ENCODE measurements at places on chromosomes 12 and 14.
A peak's percentile ranks its signal among the peaks of the same experiment; 100 is the strongest.

DNA sequence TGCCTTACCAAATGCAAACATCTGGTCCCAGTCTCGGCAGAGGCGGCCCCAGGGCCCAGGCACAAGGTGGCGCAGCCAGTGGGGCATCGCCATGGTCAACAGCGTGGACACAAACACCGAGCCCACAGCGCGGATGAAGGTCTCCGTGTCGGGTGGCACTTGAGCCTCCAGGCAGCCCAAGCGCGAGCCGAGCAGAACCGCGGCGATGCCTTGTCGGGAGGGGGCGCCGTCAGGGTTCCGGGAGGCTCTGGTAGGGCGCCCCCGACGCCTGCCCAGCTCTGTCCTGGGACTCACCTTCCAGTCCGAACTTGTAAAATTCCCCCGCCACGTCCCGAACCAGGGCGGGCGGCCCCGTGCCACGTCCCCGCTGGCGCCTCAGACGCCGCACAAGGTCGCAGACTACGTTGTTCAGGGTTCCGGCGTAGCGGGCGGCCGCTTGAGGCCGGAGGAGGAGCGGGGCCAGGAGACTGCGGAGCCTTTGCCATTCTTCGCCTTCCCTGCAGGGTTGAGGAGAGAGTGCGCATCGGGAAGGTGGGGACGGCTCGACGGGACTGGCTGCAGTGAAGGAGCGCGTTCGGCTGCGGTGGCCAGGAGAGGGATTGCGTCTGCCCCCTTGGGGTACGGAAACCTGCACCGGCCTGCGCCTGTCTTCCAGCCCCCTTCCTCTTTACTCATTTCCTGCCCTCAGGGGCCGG, 1.7 kb downstream of the CYP27B1 start:
- peak; percentile 67 for DNase-seq

DNA sequence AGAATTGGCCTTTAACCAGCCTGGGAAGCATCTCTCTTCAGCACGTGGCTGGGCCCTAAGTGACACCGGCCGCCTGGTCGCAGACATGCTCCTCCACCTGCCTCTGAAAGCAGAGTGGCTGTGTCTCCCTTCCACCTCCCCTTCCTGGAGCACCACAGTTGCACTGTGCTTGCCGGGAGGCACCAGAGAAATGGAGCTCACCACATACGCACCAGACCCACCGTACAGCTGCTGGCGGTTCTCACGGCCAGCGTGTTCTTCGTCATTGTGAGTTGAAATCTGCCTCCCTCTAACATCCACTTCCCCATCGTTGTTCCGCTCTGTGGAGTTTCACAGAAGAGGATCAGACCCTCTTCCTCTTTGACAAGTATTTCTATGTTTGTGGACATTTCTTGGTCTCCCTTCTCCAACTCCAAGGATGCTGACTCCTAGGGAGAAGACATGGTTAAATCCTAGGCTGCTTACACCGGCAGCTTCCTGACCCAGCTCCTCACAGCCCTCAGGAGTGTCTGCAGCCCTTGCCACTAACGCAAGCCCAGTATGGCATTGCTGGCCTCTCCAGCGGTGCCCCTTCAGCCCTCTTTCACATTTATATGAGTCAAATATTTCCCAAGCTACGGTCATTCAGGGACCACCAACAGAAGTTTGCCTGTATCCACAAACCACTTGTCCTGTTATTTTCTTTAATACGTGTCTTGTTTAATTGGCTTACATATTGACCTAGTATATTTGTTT, 11.5 kb upstream of the KRT5 start:
- no peak for DNase-seq

- DNase-seq = peak; percentile 86
These were observed 4.0 kb downstream of the ATG101 start for GRCh38 chr12:52073531-52074381.

DNA sequence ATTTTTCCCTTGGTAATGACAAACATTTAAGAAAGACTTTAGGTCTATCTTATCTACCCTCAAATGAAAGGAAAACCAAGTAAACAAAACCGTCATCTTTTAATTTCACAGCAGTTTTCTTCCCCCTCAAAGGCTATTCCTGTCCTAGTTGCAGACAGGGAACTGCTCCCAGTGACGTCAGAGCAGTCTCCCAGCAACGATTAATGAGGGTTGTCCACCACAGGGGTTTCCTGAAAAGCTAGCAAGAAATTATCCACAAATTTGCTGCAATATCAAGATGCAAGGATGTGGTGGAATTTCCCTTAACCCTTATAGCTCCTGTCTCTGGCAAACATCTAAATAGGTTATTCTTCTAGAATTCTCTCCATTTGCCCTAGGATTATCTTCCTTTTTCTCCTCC, 89.1 kb upstream of the STAC3 start:
- DNase-seq = peak; percentile 14

GRCh38 chr12:75724928-75725312, 213.5 kb upstream of the KRR1 start:
- DNase-seq = peak; percentile 95

- DNase-seq = no peak
These were observed 65.8 kb downstream of the GALNT16 start for GRCh38 chr14:69325646-69326265.

DNA sequence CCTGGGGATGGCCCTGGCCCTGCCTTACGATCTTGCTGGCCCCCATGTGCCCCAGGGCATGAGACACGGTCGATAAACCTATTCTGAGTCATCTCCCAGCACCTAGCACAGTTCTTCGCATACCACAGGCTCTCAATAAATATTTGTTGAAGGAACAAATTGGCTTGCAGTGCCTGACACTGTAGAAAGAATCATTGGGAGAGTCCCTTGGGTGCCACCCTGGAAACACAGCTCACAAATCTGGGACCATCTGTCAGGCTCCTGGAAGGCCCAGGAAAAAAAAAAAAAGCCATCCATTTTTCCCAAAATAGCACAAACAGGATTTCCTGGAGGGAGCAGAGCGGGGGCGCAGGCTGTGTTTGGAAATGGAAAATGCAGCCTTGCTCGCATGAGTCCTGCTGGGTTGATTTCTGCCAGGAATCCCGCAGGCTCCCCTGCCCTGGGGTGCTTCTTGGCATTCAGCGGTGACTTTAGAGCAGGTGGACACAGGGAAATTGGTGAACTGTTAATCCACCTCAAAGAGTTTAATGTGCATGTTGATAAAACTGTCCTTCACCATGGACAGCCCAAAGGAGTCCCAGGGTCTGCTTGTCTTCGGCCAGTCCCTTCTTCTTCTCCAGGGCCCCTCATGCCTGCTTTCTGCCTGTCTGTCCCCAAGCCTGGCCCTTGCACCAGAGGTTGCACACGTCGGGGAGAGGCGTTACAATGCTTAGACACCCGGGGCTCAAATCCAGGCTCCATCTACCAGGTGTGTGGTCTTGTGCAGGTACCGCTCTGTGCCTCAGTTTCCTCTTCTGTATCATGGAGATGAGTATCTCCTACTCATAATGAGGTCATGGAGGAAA, 106.1 kb upstream of the RFLNA start:
- peak; percentile 71 for DNase-seq

DNA sequence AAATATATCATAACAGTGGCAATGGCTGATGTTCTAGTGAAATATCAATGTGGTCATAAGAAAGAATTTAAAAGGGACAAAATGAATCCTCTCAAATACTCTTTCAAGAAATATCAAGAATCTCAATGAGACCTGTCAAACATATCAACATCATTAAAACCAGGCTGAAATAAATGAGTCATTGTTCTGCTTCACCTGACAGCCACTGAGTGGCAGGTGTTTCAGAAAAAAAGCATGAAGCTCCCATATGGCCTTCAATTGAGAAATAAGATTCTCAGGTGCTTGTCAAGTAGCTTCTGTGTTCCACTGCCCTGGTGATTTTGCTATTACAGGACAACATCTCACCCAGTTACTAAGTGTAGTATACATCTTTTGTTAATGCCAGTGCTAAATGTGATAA, 21.5 kb downstream of the ANAPC5 start:
- no peak for DNase-seq

- DNase-seq = peak; percentile 12
These were observed 147.1 kb upstream of the MYL2 start for GRCh38 chr12:111067498-111067897.

DNA sequence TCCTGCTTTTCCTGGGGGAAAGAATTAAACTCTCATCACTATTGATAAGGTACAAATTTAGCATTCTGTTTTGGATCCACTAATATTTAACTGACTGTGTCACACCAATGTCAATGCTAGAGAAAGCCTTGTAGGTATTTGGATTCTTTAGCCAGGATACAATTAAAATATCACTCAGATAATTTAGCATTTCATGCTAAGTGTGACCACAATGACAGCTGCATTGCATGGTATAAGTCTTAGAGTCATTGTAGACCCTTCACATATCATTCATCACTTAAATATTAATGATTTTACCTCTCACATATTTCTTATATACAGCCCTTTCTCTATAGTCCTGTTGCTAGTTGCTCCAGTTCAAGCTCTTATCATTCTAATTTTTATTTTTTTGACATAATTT, 85.3 kb upstream of the ATP2B1 start:
- DNase-seq = no peak

DNA sequence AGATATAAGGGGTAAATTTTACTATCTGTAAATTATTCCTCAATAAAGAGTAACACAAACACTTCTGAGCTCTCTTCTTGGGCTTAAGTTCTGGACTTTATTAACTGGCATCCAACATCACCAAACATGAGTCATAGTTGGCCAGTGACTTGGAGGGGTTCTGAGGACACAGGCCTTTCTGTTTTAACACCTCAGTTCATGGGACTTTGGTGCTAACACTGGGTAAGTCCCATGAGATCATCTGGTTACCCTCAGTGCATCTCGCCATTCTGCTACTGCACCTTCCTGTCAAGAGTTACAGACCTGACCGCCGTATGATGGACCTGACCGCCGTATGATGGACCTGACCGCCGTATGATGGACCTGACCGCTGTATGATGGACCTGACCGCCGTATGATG, 9.9 kb downstream of the SLC15A4 start:
- DNase-seq = peak; percentile 50

GRCh38 chr14:100950024-100950423, 46.5 kb upstream of the RTL1 start:
- no peak for DNase-seq

GRCh38 chr12:9346866-9347327, 138.7 kb upstream of the PZP start:
- no peak for DNase-seq

GRCh38 chr12:65761301-65761700, 63.0 kb upstream of the HMGA2 start:
- DNase-seq = no peak

- DNase-seq = no peak
These were observed 423.2 kb downstream of the GLT1D1 start for GRCh38 chr12:129276361-129277060.

DNA sequence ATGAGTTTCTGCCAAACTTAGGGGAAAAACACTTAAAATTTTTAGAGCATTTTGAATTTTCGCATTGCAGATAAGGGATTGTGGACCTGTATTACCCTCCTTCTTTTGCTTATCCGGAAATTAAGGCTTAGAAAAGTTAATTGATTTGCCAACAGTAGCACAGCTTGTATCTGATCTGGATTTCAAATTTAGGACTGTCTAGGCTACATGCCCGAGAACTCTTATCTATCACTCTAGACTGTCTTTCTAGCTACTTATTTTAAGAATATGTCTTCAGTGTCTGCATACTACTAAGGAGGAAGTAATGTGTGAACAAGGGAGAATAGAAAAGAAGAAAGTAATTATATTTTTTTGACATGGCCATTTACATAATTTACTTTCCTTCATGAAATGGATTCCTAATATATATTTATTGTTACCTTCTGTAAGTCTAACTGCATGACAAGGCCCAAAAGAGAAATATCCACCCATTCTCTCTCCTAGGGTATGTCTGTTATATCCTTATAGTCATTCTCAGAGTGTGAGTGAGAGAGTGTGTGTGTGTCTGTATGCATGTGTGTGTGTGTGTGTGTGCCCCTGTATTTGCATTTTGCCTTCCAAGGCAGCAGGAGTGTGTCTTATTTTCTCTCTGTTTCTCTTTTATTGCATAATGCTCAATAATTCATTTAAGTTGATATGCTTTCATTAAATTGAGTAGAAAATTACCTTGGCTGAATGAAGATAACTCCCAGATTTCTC, 132.1 kb downstream of the SLC5A8 start:
- no peak for DNase-seq

- DNase-seq = no peak
These were observed 4.5 kb downstream of the TAS2R50 start for GRCh38 chr12:10982244-10982643.

- no peak for DNase-seq
These were observed 2.9 kb upstream of the FLRT2 start for GRCh38 chr14:85527006-85527405.

DNA sequence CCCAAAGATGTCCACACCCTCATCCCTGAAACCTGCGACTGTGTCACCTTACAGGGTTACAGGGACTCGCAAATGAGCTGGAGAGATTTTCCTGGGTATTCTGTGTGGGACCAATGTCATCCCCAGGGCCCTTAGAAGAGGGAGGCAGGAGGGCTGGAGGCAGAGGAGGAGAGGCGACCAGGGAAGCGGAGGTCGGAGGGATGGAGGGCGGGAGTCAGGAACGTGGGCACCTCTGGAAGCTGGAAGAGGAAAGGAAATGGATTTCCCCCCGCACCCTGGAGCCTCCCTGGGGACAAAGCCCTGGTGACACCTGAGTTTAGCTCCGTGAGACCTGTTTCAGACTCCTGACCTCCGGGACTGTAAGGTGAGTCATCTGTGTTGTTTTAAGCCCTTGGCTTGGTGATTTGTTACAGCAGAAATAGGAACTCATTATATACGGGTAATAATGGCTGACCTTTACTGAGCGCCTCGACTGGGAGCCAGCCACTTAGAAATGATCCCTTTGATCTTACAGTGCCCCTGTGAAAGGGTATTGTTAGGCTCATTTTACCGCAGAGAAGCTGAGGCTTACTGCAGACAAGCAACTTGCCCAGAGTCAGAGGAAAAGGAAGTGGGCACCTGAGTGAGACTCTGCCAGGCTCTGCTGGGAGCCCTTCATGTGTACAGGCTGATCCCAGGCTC, 29.3 kb upstream of the FZD10 start:
- no peak for DNase-seq

DNA sequence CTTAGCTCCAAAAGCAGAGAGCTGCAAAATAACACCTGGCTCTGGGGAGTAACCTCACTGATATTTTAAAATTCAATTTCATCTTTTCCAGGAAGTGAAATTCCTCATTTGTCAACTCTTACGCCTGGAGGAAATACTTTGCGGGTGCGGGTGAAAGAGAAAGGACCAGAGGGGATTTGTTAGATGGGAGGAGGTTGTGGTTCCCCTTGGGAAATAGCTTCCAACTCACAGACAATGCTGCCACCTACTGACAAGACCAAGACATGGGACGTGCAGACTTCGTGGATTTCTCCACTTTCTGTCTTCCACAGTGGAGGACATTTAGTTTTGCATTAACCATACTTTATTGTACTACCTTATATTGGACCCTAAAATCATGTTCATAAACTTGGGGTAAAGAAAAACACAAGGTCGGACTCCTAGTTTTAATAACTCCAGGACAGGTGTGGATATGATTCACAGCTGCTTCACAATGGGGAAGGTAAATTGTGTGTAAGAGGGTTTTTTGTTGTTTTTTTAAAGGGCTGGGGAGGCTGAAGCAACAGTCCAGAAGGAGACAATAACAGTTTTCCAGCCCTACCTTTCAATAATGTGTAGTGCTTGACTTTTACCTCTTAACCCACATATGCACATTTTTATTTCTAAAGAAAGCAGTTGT, 10.8 kb downstream of the FBXL14 start:
- peak; percentile 87 for DNase-seq

- no peak for DNase-seq
These were observed 57.7 kb downstream of the ETNK1 start for GRCh38 chr12:22682663-22683062.
